ENCODE measurements at places on chromosomes 2 and 18.

DNA sequence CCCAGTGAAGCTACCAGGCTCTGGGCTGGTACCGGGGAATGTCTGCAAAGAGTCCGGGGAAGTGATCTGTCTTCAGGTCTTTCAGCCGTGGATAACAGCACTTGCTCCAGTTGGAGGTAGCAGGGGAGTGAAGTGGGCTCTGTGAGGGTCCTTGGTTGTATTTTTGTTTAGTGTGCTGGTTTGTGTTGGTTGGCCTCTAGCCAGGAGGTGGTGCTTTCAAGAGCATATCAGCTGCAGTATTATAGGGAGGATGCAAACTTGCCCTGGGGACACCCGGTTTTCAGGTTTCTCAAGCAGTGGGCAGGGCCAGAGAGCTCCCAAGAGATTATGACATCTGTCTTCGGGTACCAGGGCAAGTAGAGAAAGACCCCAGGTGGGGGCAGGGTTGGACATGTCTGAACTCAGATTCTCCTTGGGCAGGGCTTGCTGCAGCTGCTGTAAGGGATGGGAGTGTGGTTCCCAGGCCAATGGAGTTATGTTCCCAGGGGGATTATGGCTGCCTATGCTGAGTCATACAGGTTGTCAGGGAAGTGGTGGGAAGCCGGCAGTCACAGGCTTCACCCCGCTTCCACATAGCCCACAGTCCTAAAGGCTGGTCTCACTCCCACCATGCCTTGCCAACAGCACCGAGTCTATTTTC, 34.4 kb downstream of the ACAA2 start:
- no peak for DNase-seq

GRCh38 chr18:63447066-63447465, 24.8 kb upstream of the VPS4B start:
- no peak for DNase-seq

DNA sequence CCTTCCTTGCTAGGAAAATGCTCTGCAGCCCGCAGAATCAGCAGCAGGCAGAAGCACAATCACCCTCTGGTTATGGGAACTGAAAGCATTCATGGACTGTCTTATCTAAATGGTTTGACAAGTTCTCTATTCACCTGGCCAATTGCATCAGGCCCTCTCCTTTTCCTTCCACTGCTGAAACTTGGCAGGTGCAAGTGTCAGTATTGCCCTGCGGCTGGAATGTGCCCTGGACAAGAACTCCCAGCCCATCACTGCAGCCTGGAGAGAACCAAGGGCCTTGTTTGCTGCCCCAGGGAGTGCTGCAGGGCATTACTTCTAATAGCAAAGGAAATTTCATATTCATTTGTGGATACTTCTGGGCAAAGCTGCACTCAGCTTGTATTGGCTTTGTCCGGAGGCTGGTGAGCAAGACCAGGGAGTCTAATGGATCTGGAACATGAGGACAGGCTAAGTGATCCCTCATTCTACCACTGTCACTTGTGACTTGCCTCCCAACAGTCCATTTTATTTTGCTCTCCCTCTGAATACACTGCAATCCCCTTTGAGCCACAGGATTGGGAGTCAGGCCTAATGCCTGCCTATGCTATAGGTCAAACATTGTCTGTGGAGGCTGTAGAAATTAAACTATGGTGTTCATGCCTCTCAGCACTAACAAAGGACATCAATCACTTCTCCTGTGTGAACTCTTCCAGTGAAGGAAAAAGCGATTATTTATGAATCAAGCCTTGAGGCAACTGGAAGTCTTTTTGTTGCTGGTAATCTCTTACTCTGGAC, 116.9 kb downstream of the LYPD6B start:
- DNase-seq, result no peak

GRCh38 chr18:62857263-62857976, 142.1 kb downstream of the PHLPP1 start:
- DNase-seq, result no peak

- DNase-seq, result no peak
Measured at GRCh38 chr2:109028277-109028676, 39.3 kb upstream of the EDAR start.

- no peak for DNase-seq
Measured at GRCh38 chr18:2518473-2518872, 52.8 kb downstream of the METTL4 start.

GRCh38 chr2:172244419-172245130, 141.9 kb upstream of the DLX2 start:
- no peak for DNase-seq

- DNase-seq, result no peak
Measured at GRCh38 chr2:218607436-218608115, at the start of gene PLCD4. PLCD4 (plus strand) TSS chr2:218607899; CDS start chr2:218615740, 7,841 bp downstream.

DNA sequence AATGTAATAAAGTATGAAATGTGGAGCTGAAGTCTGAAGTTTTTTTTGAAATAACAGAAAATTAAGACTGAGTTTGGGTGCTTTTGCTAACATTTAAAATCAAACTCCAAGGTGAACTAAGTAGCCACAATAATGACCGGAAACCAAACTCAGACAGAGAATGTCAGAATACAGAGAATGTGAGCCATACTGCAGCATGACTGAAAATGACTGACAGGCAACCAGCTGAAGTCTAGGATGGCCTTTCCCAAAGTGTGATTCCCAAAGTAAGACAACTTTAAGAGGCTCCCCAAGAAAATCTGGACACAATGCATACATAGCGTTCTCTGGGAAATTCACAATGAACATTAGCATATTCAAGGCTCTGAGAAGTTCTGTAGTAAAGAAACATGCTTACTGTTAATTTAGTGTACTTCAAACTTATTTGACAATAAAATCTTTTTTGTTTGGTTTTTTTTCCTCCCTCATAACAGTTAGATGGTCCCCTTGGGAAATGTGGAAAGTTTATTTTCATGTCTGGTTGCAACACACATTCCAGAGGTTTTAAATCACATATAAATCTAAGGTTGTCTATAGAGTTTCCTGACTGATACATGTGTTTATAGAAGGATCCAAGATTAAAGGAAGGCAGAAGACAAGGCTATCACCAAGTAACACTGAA, 28.6 kb downstream of the PLA2R1 start:
- no peak for DNase-seq

DNA sequence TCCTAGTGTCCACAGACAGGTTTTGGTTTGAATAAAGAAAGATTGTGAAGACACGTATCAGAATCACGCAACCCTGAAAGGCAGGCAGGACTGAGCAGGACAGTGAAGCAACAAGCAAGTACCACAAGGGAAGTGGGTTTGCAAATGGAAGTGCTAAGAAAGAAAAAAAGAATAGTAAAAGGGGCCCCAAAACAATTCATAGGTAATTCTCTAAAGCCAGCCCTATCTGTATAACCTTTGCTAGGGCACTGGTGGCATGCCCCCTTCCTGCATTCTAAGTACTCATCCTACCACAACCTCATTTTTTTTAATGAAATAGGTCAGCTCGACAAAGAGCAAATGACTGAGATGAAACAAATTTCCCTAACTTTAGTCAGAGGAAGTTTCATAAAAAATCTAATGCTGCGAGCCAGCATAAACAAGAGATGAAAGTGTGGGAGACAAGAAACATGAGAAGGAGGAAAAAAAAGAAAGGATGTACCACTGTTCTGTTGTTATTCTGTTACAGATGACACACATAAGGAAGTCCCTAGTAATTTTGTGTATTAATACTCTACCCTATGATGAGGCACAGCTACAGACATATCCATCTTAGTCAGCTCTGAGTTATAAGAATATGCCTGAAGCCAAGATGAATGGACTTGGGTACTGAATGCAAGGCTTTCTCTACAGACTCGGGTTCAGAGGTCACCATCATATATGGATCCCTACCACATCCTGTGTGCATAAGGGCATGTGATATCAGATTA, 32.2 kb downstream of the IKZF2 start:
- peak; percentile 7 for DNase-seq

DNA sequence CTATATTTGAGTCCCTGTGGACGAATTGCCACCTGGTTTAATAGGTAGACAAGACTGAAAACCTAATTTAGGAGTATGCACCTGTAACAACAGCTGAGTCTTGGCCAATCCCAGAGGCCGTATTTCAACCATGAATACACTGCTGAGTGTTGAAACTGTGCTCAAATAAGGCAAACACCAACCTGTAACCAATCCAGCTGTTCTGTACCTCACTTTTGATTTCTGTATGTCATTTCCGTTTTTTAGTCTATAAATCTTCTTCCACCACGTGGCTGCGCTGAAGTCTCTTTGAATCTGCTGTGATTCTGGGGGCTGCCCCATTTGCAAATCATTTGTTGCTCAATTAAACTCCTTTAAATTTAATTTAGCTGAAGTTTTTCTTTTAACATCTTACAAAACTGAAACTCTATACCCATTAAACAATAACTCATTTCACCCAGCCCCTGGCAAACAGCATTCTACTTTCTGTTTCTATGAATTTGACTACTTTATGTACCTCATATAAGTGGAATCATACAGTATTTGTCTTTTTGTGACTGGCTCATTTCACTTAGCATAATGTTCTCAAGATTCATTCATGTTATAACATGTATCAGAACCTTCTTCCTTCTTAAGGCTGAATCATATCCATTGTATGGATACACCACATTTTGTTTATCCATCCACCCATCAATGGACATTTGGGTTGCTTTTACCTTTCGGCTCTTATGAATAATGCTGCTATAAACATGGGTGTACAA, 7.5 kb upstream of the YPEL5 start:
- DNase-seq, result no peak

DNA sequence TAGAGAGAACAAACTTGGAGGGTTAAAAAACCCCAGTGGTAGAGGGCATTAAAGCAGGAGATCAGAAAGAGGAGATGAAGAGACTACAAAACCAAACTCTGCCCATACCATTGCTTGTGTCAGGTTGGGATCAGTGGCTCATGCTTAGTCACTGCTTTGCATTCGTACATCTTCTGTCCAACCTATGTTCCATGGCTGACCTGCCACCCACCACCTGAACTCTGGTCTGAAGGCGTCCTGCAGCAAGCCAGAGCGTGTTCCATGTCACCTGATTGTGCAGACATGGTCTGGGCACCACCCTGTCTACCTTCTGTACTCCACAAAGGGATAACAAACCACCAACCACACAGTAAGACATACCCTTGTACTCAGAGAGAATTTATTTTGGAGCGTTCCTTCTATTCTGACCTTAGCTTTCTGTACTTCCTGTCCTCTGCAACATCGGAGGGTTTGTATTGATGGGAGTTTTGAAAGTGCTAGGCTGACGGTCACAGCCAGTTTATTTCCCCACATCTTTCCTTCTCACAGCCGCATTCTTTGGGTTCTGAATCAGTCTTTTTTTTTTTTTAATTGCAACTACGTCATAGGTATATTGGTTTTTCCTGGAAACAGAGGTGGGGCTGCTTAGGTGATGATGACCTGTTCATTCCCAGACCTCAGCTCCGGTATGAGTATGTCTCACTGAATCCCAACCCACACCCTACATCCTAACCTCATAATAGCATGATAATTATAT, 88.3 kb downstream of the SOWAHC start:
- no peak for DNase-seq

GRCh38 chr2:9205963-9206948, at the start of gene ASAP2:
ASAP2 (plus strand) TSS chr2:9206812; CDS start chr2:9207105, 293 bp downstream.
- DNase-seq, result peak; percentile 88

DNA sequence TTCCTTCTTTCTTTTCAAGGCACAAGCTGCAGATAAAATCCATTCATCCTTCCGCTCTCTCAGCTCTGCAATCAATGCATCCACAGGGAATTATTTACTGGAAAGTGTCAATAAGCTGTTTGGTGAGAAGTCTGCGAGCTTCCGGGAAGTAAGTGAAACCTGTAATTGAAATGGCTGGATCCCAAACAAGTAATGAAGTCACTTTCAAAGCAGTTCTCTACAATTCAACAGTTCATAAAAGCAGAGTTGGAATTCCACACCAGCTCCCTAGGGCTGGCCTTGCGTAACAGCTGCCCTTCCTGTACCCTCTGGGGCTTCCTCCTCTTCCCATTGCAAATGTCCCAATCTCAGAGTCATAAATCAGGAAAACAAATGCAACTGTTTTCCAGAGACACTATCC, 9.6 kb downstream of the SERPINB2 start:
- DNase-seq, result peak; percentile 14

- no peak for DNase-seq
Measured at GRCh38 chr2:138997346-138997745, 217.2 kb upstream of the NXPH2 start.

GRCh38 chr2:207416111-207416510, 113.7 kb upstream of the CREB1 start:
- DNase-seq, result no peak

GRCh38 chr2:234099266-234099665, 48.8 kb downstream of the SPP2 start:
- DNase-seq, result no peak

DNA sequence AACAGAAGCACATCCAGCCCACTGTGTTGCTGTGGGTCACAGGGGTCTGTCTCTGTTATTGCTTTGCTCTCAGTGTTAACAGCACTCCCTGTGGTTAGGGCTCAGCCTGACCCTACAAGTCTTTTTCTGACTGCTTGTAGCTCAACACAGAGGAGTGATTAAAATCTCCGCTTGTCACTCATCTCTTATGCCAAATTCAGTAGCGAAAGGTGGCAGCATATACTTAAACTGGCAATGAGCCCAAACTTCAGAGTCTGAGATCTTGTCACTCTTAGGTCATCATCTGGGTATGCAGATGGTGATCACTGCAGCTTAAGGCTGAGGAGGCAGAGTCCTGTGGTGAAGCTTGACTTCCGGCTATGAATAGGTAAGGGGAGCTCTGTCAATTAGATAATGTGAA, 63.3 kb upstream of the CSRNP3 start:
- no peak for DNase-seq

- no peak for DNase-seq
Measured at GRCh38 chr2:237056287-237056875, 29.3 kb upstream of the COPS8 start.

DNA sequence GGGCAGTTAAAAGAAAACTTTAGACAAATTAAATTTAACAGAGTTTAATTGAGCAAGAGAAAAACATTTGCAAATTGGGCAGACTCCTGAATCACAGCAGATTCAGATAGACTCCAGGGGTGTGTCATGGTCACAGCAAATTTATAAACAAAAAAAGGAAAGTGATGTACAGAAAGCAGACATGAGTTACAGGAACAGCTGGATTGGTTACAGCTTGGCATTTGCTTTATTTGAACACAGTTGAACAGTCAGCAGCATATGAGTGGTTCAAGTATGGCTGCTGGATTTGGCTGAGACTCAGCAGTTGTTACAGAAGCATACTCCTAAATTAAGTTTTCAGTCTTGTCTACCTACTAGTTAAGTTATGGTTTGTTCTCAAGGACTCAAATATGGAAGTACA, 82.3 kb upstream of the NYAP2 start:
- DNase-seq, result no peak

DNA sequence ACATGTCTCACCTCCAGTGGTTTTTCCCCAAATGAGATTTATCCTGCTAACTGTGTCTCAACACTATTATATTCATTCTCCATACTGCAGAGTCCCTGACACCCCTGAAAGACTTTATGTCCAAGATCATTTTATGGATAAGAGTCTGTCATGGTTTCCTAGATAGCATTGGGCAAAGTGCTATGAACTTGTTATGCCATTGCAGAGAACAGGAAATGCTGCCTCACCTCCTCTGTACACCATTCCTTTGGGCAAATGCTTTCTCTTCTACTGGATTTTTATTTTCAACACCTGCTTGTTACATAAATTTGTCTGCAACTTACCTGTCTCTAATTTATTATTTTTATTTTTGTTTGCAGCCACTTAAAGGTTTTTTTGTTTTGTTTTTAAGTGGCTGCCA, 652.5 kb upstream of the FAM98A start:
- DNase-seq, result no peak

All from kidney (tissue), 22 donors.